ENCODE measurements at places on chromosomes 13 and 19. TPM values are rescaled to one million over a fixed set of nuclear protein-coding genes. Genes with fewer than 3 reads are reported as not detected.

- no peak for DNase-seq
- H3K27me3 ChIP-seq = no peaks in the 10 kb centered on the region
- H3K36me3 ChIP-seq = no peaks in the 10 kb centered on the region
- H3K4me1 ChIP-seq = no peaks in the 10 kb centered on the region
- no peak overlapping the region for H3K27ac ChIP-seq
Observed at GRCh38 chr19:28350037-28350436, 862.9 kb downstream of the UQCRFS1 start.

FFAR3 gene
- 2.7 TPM for total RNA-seq

ASF1B gene
- 5.5 TPM for total RNA-seq

DNA sequence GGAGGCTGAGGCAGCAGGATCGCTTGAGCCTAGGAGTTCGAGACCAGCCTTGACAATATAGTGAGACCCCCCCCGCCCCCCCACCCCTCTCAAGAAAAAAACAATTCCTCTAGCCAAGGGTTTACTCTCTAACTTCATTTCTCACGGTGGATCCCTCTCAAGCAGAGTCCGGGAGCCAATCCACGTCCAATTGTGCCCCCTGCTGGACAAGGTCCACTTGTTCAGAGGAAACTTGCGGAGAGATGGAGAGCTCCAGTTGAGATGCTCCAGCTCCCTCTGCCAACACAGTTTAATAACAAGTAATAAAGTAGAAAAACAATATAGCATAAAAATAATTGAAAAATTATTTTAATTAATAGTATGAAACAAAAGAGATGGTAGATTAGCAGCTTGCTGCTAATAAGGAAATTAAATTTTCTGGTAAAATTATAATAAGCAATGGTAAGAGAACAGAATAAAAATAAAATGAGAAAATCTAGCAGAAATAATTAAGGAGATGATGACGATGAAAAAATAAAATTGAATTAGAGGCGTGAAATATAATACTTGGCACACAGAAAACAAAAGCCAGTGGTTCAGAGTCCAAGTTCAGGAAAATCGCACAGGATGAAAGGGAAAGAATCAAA lies 14.5 kb upstream of the SIGLEC14 start:
- no peak overlapping the region for H3K4me3 ChIP-seq
- peaks cover 1% of the 10 kb centered on the region for H3K27me3 ChIP-seq
- no peaks in the 10 kb centered on the region for H3K36me3 ChIP-seq
- DNase-seq = peak; percentile 66

GRCh38 chr19:50717891-50718254 lies 1.7 kb downstream of the SHANK1 start:
- peaks cover 14% of the 10 kb centered on the region for H3K27me3 ChIP-seq
- H3K4me3 ChIP-seq = no peak overlapping the region
- no peak for DNase-seq

GRCh38 chr13:97401421-97401820 lies 32.5 kb upstream of the RAP2A start:
- H3K27ac ChIP-seq = no peak overlapping the region
- no peak for DNase-seq
- H3K4me1 ChIP-seq = no peaks in the 10 kb centered on the region
- H3K4me3 ChIP-seq = no peak overlapping the region

- H3K4me1 ChIP-seq = no peaks in the 10 kb centered on the region
- H3K27me3 ChIP-seq = no peaks in the 10 kb centered on the region
- H3K36me3 ChIP-seq = no peaks in the 10 kb centered on the region
- no peak overlapping the region for H3K27ac ChIP-seq
Observed at GRCh38 chr13:59834801-59835200, 328.9 kb downstream of the DIAPH3 start.

Measured in natural killer cell (primary cell).